ENCODE measurements at places on chromosomes 2 and 18. TPM values are rescaled to one million over a fixed set of nuclear protein-coding genes. Genes with fewer than 3 reads are reported as not detected.
A peak's percentile ranks its signal among the peaks of the same experiment; 100 is the strongest.

PDCD1 gene
- total RNA-seq, result 0.16 TPM

- DNase-seq, result no peak
Observed at GRCh38 chr2:241914542-241914941, 45.0 kb downstream of the RTP5 start.

- no peak for DNase-seq
Observed at GRCh38 chr2:164810843-164811242, 30.8 kb downstream of the COBLL1 start.

GRCh38 chr18:57131782-57132181 lies 15.1 kb upstream of the BOD1L2 start:
- no peak for DNase-seq

IL1RL2 gene
- not detected for total RNA-seq

VIL1 gene
- total RNA-seq, result not detected

DNA sequence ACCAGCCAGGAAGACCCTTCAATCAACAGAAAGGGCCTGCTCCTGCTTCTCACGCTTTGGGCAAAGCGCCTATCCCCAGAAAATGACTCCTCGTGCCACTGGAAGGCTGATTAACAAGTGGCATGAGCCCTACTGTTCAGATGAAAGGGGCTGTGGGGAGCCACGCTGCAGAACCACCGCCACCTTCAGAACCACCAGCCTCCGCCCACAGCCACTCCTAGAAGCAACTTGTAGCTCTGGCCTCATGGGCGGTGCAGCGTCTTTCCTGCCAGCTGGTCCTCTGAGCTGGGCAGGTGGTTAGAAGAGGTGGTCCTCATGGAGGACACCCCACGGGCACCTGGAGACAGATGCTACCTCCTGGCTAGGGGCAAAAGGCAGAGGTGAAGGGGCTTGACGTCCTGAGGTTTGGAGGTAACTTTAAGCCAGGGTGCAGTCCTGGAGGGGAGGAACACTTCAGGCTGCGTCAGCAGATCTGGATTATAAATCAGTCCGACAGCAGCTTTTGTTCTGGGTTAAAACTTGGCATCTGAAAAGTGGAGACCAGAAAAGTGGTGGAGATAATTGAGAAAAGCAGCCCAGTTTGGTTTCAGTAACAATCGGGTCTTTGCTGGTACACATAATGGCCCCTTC lies 861 bp upstream of the SEMA4C start:
- peak; percentile 79 for DNase-seq

Data from myocyte (in vitro differentiated cells).